AML-193 (cell line): ENCODE measurements at places on chromosomes 7 and 10.

DNA sequence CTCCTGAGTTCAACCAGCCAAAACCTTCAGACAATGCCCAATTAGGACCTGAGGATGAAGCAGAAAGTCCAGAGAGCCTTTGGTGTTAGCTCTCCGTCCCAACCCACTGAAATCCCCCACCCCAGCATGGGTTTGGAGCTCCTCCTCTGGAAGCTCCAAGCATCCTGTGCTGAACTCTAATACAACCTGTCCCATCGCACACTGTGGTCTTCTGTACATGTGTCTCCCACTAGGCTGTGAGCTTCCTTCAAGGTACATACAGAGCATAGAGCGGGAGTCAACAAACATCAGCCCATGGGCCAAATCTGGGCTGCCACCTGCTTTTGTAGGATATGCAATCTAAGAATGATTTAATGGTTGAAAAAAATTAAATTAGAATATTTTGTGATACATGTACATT lies 166.5 kb downstream of the LSM5 start:
- DNase-seq, result no peak

DNA sequence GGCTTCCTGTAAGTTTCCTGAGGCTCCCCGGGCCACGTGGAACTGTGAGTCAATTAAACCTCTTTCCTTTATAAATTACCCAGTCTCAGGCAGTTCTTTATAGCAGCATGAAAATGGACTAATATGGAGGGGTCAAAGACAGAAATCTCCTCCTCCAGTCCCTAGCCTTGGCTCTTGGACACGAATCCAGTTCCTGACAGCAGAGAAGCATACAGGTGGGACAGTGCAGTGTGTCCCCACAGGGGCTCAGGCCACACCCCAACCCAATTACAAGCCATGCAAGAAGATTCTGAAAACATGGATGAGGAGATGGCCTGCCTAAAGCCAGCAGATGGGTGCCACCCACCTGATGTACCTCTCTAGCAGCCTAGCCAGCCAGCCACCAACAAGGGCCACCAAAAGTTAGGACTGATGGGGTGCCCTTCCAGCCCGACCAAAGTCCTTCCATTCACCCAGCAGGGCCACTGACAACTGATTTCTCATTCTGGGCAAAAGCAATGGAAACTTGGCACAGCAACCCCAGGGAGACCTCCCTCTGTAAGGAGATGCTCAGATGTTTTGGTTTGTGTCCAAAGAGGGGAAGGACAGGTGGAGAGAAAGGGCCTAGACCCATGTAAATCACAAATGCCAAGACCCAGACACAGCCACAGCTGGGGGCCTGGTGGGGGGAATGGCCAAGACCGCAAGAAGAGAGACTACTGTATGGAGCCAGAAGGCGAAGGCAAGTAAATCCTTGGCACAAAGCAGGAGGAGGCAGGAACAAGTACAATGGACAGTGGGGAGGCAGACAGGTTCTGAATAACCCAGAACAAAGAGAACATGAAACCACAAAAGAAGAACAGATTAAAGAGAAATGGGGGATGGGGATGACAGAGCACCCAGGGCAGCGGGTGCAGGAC lies 13.6 kb downstream of the GPRIN2 start:
- no peak for DNase-seq

DNA sequence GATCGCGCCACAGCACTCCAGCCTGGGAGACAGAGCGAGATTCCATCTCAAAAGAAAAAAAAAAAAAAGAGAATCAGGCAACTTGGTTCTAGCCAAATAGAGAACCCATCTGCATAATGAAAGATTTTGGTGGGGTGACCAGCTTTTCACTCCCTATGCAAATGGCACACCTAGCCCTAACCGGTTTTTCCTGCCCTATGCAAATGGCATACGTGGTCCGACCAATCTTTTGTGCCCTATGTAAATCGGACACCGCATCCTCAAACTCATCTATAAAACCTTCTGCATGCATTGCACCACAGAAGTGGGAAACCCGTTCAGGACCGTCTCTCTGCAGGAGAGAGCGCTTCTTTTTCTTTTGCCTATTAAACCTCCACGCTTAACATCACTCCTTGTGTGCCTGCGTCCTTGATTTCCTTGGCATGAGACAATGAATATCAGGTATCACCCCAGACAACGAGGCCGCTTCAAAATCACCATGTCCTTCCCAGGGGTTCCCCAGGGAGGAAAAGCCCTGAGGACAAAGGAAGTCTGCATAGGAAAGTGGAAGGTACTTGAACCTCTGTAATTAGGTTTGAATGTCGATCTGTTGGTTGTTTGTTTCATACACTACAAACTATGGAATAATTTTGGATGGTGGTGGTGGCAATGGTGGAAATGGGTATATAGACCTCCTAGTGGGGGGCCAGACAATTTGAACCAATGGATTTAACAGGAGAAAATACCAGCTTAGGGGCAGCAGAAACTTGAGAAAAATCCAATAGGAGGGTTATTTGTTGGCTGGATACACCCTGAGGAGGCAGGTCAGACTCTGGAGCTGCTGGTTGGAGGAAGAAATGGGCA lies 396.2 kb downstream of the TYW1 start:
- no peak for DNase-seq

GRCh38 chr10:93222211-93222754 lies 148.6 kb downstream of the CYP26A1 start:
- no peak for DNase-seq

DNA sequence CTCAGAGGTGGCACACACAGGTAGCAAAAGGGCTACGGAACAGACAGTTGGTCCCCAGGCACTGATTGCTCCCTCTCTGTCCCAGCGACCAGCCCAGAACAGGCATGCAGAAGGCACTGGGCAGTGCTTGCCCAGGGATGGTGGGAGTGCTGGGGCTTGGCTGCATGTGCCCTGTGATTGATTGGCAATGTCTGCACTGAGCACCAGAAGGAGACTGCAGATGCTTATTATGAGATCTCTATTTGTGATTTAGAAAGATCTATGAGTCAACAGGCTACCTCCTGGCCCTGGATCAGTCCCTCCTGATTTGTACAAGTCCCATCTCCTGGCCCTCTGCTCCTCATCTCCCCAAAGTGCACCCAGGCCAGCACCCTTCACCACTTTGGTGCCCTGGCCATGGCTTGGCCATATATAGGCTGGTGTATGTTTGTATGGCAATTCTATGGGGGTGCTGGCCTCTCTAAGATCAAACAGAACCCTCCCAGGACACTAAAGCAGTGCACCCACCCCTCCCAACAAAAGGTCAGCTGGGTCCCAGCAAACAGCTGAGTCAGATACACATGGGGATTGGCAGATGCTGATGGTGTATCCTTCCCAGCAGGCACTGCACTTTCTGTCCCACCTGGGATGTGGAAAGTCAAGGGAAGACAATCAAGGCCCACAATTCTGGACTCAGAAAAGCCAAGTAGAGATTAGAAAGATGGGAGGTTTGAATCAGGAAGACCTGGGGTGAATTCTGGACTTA lies 30.9 kb downstream of the CAMK2B start:
- no peak for DNase-seq

- no peak for DNase-seq
These were observed 27.6 kb downstream of the TMEM248 start for GRCh38 chr7:66948480-66949109.

DNA sequence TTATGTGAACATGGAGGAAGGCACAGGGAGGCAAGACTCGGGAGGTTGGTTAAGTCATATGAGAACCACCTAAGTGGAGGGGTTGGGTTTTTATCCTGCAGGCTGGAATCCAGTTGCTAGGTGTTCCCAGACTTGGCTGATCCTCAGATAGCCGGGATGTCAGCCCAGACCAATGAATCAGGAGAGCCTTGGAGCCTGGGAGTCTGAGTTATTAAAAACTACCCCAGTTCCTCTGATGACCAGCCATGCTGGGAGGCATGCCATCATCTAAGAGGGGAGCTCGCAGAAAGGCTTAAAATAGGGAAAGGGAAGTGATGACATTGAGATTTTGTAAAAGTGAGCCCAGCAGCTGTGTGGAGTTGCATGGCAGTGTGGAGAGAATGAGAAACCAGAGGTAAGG lies 238.1 kb downstream of the ZNF248 start:
- no peak for DNase-seq

- no peak for DNase-seq
These were observed 37.2 kb downstream of the PIK3AP1 start for GRCh38 chr10:96683065-96683464.

- DNase-seq, result no peak
These were observed 4.2 kb downstream of the ALKBH4 start for GRCh38 chr7:102460467-102460866.

GRCh38 chr10:20888620-20889330 lies 8.3 kb downstream of the NEBL start:
- DNase-seq, result no peak

DNA sequence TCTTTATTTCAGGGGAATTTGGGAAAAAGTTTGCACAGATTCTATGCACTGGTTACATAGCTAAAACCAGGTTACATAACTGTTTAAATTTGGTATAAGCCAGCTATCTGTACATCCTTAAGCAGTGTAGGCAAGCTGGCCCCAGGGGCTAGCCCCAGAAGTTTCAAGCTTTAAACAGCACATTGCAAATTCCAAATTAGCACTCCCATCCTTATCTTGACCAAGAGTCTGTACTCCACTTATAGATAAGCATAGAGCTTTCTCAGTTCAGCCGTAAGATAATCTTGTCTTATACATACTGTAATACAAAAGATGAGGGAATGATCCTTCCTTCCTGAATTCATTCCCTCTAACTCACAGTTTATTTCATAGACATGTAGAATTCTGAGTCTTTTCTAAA lies 109.3 kb downstream of the SPAG6 start:
- no peak for DNase-seq

DNA sequence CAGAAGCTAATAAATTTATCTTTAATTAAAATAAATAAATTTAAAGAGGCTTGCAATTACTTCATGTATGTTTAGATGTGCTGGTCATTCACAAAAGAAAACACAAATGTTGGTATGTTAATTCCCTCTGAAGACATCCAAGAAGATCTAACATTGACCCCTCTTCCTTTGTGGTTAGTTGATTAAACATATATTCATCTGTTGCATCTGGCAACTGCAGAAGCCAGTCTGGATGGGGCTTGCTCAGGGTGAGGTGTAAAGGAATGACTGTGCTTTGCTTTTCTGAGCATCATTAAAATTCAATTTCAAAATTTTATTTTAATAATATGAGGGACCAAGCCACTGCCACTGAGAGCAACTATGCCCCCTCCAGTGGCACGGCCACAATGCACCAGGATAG lies 36.4 kb upstream of the FERD3L start:
- no peak for DNase-seq

GRCh38 chr7:101125989-101126650 lies 784 bp upstream of the SERPINE1 start:
- no peak for DNase-seq

DNA sequence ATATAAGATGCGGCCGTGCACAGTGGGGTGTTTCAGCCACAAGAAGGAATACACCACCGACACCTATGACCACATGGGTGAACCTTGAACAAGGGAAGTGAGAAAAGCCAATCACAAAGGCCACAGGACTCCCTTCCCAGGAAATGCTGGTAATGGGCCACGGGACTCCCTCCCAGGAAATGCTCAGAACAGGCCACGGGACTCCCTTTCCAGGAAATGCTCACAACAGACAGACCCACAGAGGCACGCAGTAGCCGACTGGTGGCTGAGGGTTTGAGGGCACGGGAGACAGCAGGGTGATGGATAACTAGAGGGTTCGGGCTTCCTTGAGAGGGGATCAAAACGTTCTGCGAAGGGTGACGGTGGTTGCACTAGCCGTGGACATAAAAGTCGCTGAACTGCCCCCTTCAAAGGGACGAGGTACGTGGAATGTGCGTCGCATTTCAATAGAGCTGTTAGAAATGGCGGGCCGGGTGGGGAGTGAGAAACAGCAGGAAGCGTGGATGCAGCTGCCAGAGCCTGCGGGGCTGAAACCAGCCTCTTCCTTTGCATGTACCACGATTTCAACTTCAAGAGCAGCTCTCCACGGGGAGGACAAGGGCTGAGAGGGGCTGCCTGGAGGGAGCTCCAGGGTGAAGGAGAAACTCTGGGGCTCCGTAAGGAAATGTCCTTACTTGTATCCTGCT lies 274.0 kb downstream of the ELFN1 start:
- DNase-seq, result no peak

DNA sequence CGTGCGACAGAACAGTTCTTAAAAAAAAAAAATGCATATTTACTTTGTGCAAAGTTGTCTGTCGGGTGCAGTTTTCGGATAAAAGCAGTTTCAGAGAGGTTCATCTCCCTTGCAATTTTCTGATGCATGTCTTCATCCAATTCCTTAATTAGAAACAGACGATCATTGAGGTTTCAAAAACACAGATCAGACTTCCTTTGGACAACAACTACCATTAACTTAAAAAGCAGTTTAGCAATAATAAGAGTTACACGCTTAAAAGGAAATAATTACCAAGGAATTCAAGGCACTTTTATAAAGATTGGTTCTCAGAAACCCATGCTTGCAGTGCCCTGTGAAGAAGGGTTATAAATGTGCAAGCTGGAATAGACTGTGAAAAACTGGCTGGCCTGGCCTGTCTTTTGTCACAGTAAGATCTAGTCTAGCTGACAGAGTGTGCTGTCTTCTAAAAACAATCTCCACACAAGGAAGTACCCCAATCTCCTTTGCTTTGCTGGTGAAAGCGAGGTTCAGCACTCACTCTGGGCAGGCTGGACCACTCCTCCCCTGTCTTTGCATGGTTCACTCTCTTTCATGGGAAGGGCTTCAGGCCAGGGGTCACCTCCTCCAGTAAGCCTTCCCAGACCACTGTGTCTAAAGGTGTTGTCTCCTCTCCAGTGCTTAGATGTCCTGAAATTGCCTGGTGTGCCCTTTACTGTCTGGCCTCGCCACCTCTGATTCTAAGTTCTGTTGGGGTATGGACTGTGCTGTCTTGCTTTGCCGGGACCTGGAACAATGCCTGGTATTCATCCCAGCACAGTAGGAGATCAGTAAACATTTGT lies 34.8 kb upstream of the HNRNPH3 start:
- no peak for DNase-seq

DNA sequence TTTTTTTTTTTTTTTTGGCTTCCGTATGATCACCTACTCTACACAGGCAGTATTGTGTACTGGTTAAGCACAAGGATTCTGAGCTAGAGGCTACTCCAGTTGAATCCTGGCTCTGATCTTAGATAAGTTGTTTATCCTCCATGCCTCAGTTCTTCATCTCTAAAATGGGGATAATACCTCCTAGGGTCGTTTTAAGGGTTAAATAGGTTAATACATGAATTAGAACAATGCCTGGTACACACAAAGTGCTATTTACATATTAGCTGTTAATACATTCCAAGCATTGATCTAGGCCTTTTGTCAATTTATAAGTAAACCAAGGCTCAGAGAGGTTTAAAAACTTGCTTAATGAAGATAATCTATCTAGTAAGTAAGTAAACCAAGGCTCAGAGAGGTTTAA lies 59.0 kb downstream of the ST7 start:
- no peak for DNase-seq

- DNase-seq, result no peak
These were observed 110.6 kb downstream of the CLEC2L start for GRCh38 chr7:139634087-139634486.

- DNase-seq, result no peak
These were observed 176.9 kb upstream of the ZWINT start for GRCh38 chr10:56537984-56538383.
